ENCODE measurements at places on chromosomes 3 and 15. TPM values are rescaled to one million over a fixed set of nuclear protein-coding genes. Genes with fewer than 3 reads are reported as not detected.
A peak's percentile ranks its signal among the peaks of the same experiment; 100 is the strongest.

DNA sequence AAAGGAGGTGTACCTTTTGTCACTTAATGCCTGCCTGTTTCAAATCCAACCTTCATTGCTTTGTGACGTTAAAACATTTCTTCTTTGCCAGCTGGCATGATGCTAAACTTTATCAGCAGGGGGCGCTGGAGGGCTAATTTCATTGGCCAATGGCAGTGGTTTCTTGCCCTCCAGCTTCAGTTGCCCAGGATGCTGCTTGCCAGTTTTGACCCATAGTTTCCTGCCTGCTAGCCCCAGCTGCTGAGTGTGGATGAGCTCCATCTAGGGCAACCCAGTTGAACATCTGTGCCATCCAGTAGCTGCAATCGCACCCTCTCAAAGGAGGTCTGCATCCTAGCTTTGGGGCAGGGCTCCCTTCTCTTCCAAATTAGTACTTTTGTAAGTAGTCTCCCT is 22.1 kb downstream of the ACKR2 start:
- no peak for DNase-seq

GRCh38 chr15:45183511-45183910 is 4.3 kb downstream of the SHF start:
- DNase-seq, result no peak

DNA sequence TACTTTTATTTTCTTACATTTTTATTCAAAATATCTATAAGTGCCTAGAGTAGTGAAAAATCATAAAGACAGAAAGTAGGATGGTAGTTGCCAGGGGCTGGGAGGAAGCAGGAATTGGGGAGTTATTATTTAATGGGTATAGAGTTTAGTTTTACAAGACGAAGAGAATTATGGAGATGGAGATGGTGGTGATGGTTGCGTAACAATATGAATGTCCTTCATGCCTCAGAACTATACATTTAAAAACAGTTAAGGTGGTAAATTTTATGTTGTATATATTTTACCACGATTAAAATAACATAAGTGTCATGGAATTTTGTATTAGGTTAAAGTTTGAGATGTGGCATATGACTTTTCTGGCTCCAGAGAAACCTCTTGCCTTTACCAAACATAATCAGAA is 171.4 kb downstream of the MYRIP start:
- DNase-seq, result no peak

- no peak for DNase-seq
Observed at GRCh38 chr3:53815651-53816050, 30.6 kb downstream of the CHDH start.

DNA sequence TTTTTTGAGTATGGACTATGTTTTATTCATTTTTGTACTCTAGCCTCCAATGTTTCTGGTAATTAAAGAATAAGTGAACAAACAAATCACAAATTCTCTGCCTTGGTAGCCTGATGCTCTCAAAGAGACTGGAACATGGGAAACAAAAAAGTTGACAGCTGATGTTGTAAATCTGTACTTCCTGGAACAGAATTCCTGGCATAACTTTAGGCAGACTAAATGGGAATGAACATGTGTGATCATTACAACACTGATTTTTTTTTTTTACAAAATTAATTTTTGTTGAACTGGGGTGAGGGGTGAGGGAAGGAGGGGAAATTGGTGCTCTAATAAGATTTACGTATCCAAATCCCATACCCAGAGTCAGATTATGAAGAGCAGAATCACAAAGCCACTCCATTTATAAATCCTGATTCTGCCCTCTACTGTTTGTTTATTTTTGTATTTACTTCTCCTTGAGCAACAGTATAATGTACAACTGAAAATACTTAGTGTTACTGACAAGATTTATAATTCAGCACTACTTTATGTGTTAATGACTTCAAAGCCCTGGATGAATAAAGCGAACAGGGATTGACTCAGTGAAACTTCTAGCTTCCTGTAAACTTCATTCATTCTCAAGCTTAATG is 165.0 kb downstream of the FRMD5 start:
- no peak for DNase-seq

Gene ITIH1
- polyA plus RNA-seq, result not detected

GRCh38 chr15:98582900-98583554 is 65.3 kb upstream of the IGF1R start:
- DNase-seq, result no peak

GRCh38 chr3:362681-363338 is 166.2 kb downstream of the CHL1 start:
- no peak for DNase-seq

Gene NRG4
- polyA plus RNA-seq, result 2.9 TPM

GRCh38 chr3:46695962-46696894 is 2.7 kb upstream of the ALS2CL start:
- no peak for DNase-seq

Gene GP9
- polyA plus RNA-seq, result 0.89 TPM

DNA sequence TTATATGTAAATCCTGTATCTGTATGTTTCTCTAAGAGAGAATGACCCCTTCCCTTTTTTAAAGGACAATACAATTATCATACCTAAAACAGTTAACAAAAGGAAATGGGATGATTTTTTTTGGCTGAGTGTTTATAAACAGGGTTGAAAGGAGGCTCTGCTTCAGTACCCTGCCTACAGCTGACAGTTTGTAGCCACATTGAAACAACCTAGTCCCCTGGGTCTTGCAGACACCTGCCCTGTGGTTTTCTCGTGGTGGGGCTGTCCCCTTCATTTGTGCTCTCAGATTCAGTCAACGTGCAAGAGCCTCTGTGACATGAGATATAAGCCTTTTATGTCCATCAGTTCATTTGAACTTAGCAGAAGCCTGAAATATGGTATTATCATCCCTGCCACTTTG is 2.3 kb upstream of the HMCES start:
- DNase-seq, result no peak

DNA sequence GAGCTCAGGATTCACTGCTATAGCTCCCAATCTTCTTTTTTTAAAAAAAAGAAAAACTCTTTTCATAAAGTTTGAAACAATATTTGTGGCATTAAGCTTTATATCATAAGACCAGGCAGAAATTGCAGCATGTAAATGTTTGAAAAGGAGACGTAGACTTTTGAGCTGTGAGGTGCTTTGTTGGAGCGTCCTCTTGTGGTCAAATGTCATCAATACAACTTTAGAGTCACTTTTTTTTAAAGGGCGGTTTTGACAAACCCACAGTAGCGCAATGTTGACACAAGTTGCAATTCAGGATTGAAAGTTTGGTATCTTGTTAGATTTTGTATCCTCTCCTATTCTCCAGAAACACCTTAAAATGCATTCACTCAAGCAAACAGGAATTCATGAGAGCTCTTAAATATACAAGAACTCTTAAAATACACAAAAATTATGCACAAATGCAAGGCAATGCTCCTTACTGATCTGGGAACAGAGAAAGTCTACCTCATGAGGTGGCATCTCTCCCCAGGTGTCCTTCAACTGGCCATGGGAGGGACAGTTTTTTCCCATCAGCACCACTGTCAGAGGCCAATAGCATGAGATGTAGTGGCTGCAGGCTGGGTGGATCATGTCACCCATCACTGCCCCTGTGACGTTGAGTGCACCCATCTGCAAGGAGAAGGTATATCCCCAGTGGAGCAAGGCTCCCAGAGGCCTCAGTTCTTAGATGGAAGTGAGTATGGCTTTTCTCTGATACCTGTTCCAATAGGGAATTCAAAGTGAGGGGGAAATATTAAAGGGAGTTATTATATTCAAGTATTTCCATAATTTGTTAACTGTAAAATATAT is 70.7 kb downstream of the ANXA2 start:
- DNase-seq, result peak; percentile 48

GRCh38 chr15:95590533-95591044 is 739.9 kb upstream of the NR2F2 start:
- no peak for DNase-seq

DNA sequence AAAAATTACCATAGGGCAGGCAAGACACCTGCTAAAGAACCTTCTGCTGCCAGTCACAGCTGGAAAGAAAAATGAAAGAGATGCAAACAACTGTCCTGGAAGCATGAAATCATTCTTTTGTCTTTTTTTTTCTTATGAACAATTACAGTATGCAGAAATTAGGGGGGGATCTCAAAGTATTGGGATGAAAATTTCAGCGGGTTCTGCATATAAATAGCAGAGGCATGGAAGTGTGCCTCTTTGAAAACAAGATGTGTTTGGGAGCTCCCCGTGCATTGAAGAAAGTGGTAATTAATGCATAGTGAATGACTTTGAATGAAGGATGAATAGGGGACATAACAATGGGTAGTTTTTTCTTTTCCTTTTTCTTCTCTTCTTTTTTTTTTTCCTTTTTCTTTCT is 431.2 kb downstream of the SOX2 start:
- no peak for DNase-seq

GRCh38 chr15:100771746-100772145 is 107.9 kb upstream of the ALDH1A3 start:
- no peak for DNase-seq

Gene RNU5B-1
- not detected for polyA plus RNA-seq

Gene GOLGA8S
- polyA plus RNA-seq, result 0.60 TPM

Gene VILL
- polyA plus RNA-seq, result 11.0 TPM

DNA sequence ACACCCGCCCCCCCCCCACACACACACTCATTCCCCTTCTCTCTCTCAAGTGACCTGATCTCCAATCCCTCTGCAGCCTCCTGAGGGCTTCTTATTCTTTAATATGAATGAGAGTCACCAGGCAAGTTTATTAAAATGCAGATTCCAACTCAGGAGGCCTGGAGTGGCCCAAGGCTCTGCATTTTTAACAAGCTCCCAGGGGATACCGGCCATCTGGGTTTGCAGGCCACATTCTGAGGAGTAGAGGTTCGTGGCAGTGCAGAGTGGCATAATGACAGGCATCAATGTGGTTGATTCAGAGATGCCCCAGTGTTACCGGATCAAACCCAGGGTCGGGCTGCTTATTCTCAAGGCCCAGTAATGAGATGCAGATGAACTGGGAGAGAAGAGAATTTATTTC is 18.9 kb downstream of the EIF1B start:
- no peak for DNase-seq
